ENCODE measurements at places on chromosomes 3 and 15.

DNA sequence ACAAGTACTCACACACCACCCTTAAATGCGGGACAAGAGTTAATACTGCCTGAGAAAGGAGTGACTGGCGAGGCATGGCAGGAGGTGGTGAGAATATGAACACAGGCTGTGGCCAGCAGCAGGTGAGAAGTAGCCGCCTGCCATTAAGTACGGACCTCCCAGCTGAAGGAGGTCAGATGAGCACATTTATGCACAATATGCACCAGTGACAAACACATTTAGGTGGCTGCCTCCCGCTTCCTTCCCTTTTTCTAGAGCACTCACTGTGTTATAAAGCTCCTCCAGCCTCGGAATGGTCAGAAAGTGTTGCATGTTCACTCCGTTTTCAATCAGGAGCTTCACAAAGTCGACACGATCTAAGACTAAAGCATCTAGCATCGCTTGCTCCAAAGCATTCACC lies 52.4 kb downstream of the TRPM1 start:
- DNase-seq: no peak

- no peak for DNase-seq
These were observed 46.2 kb downstream of the OSBPL10 start for GRCh38 chr3:31934866-31935265.

DNA sequence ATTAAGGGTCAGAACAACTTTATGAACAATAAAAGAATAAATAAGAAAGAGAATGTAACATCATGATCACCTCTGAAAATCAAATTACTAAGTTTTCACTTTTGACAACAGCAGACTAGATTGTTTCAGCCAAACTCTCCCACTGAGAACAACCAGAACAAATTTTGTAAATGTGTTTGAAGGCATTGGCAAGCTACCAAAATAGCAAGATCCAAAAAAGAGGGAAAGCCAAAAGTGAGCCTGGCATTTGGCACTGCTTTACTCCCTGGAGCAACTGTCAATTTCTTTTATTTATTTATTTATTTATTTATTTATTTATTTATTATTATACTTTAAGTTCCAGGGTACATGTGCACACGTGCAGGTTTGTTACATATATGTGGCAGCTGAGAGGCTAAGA lies 67.2 kb downstream of the CFAP44 start:
- DNase-seq: no peak

GRCh38 chr3:12483410-12483809 lies 870 bp upstream of the TSEN2 start:
- DNase-seq: no peak

GRCh38 chr3:143809121-143809621 lies 39.1 kb downstream of the SLC9A9 start:
- no peak for DNase-seq

DNA sequence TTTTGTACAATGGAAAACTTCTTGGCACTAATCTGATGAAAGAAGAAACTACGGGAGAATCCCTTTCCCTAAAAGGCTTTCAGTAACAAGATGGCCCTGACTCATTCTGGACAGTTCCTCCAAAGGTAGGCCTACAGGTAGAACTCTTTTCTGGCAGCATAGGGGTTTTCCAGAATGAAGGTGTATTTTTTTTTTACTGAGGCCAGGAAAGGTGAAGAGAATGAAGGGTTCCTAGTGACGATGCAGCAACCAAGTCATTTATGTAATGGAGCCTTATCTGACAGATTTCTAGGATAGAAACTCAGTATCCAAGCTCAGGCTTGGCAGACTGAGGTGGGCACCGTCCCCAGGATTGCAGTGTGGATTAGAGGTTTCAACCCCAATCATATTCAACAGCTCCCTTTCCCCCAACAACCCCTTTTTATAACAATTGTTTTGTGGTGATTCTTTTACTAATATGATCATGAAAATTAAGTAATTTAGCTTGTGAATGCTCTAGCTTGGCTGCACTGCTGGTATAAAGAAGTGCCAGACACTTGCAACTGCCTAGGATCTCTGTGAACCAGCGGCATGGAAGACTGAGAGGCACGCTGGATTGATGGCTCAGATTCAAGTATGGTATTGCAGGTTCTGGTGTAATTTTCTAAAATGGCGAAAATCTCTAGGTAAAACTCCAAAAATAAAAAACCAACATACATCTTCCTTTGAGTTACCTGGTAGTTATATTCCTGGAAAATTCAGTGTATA lies 8.7 kb upstream of the TRIM69 start:
- DNase-seq: no peak

DNA sequence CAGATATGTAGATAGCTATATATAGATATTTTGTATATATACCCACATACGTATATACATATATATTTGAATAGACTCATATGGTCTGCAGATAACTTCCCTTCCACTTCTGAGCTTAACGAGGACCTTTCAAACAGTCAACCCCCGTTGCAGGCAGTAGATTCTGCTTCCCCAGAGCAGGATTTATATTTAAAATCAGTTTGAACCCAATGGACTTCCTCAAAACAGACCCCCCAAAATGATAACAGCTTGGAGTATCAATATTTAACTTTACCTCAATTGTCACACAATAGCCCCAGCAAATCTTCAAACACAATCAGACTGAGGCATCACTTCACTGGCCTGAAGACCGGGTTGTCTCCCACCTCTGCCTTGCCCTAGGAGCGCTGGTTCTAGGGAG lies 218.3 kb downstream of the MEIS2 start:
- DNase-seq: no peak

GRCh38 chr15:37518436-37518835 lies 416.0 kb upstream of the TMCO5A start:
- DNase-seq: no peak

GRCh38 chr3:189267981-189268613 lies 96.3 kb downstream of the TPRG1 start:
- DNase-seq: no peak

DNA sequence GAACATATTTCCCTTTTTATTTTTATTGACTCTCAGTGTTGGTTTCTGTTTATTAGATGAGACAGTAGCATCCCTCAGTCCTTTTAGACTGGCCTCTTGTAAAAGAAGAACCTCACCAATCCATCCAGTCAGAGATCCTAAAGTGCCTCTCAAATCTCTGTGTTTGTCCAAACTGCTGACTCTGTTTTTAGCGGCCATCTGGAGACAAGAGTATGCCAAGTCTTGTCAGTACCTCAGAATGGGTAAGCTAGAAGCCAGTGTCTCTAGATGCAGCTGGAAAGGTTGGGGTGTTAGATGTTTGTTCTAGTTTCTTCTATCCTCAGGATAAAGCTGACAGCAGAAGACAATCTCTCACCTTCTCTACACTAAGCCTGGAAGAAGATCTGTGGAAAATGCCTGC lies 537.7 kb upstream of the ZNF385D start:
- DNase-seq: no peak
